ENCODE measurements at places on chromosomes 6 and 20.
A peak's percentile ranks its signal among the peaks of the same experiment; 100 is the strongest.

DNA sequence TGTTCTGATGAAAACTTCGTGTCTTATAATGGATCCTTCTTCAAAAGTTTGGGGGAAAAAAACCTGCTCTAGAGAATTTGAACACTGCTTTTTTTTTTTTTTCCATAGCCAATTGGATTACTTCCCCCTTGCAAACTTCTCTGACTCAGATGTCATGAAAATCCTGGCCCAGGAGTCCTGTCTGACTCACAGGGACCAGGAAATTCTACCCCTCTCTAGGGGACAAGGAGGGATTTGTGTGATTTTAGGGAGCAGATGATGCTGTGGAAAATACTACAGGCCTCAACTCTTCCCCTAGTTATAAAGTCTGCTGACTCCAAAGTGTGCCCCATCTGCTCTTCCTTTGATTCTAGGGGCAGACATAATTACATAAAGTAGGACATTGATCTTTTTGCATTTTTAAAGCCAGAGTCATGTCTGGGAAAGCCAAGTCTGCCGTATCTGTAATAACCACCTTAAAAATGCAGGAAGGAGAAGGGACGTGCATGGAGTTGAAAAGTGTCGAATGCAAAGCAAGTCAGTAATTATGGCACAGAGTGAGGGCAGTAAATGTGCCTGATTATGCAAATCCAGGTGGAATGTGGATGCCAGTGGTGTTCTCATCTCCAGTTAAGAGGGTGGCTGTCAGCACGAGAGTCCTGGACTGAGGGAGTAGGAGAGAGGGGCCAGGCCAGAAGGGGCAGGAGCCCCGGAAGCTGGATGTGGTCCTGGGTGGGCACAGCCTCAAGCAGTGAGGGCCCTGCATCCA lies 144.3 kb upstream of the SULF2 start:
- peak; percentile 76 for DNase-seq

DNA sequence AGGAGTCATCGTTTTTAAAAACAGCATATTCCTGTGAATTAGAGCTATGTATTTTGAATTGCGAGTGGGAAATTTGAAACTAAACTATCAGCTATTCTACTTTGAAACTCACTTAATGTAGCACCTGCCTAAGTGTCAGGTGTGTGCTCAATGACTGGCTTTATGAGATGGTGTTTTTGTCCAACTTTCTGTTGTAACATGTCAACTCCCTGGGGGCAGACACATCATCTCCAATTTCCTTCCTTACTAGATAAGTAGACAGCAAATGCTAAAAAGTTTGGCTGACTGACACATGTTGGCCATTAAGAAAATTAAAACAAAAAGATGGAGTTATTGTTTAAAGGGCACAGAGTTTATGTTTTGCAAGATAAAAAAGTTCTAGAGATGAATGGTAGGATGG lies 226.9 kb downstream of the TFAP2B start:
- DNase-seq = no peak

DNA sequence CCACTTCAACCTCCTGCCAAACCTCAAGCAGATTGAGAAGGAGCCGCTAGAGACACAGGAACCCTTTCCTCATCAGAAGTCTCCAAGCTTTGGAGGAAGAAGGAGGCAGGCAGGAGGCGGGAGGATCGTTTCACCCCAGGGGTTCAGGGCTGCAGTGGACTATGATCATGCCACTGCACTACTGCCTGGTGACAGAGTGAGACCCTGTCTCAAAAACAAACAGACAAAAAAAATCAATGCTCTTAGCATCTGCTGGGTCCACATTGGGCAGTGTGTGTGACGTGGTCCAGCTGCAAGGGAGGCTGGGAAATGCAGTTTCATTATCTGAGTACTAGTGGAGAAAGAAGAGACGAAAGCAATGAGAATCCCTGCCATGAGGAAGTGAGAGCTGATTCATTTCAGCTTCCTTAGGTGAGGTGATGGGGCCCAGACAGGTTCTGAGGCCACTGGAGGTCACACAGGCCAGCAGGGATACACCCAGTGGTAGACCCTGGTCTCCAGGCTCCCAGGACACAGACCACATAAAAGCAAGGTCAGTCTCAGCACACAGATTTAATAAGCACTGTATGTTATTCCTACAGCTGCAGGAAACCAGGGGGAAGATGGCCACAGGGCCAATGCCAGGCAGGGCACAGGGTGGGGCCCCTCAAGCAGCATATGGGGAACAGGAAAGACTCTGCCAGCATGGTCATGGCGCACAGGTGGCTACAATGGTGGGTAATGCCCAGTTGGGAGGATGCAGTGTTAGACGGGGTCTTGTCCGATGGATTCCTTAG lies 4.3 kb downstream of the GFRA4 start:
- no peak for DNase-seq

GRCh38 chr6:24961852-24962251 lies 26.1 kb upstream of the RIPOR2 start:
- no peak for DNase-seq

DNA sequence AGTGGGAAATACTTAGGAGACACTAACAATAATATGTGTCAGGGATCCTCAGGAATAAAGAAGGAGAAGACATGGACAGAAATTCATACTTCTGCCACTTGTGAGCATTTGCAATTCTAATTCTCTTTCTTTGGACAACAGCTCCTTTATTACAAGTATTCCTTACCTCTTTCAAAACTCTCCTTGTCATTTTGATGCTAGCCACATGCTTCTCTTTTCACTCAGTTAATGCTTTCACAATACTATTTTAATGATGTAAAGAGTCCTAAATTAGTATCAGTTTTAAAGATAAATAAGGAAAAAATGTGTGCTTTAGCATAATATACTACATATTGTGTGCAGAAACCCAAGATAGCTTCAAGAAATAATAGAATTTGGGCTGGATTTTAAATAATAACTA lies 62.5 kb downstream of the AHI1 start:
- DNase-seq = no peak

DNA sequence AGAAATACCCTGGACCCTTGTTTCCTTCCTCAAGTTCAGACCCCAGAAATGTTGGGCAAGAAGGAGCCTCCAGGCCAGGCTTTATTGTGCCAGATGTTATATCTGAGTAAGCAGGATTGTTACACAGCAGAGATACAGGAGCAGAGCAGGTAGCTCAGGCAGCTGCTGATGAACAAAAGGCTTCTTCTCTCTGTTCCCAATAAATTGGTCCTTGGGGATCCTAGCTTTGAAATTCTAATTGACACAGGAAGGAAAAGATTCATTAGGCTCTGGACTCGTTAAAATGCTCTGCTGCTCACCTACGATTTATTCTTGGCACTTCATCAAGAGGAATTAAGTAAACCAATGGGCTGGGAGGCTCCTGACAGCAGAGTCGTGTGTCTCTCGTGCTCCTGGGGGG lies 54.2 kb downstream of the RALY start:
- DNase-seq = no peak

GRCh38 chr6:155954149-155954548 lies 498.5 kb upstream of the NOX3 start:
- DNase-seq = no peak

- DNase-seq = no peak
These were observed 683.0 kb downstream of the DHX35 start for GRCh38 chr20:39645131-39645530.

- DNase-seq = no peak
These were observed 6.1 kb downstream of the PDRG1 start for GRCh38 chr20:31945785-31946184.

- DNase-seq = no peak
These were observed 110.3 kb upstream of the CEP85L start for GRCh38 chr6:118761645-118762044.

GRCh38 chr6:148222846-148223245 lies 119.8 kb upstream of the SASH1 start:
- DNase-seq = no peak

- no peak for DNase-seq
These were observed 18.5 kb downstream of the RAE1 start for GRCh38 chr20:57369596-57369995.

DNA sequence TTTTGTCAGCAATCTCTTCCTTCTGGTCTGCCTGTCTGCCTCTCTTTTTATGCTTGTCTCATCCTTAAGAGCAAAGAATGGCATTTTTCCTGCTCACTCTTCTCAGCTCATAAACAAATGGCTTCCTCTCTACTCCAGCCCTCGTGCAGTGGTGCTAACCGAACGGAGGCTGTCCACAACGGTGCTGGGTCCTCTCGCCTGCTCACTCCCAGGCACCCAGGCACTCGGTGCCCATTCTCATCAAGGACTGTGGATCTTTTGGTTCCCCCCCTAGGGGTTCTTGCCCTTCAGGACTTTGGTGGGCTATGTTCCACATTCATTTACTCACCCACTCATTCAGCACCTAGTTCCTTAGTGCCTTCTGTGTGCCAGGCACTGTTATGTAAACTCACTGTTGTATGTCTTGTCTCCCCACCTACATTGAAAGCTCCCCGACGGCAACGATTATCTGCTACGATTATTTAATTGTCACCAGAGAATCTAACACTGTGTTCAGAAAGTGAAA lies 113.9 kb downstream of the FYN start:
- DNase-seq = no peak

GRCh38 chr20:53826597-53827291 lies 233.1 kb upstream of the ZNF217 start:
- DNase-seq = no peak

GRCh38 chr20:54318892-54319291 lies 111.0 kb downstream of the PFDN4 start:
- DNase-seq = no peak

DNA sequence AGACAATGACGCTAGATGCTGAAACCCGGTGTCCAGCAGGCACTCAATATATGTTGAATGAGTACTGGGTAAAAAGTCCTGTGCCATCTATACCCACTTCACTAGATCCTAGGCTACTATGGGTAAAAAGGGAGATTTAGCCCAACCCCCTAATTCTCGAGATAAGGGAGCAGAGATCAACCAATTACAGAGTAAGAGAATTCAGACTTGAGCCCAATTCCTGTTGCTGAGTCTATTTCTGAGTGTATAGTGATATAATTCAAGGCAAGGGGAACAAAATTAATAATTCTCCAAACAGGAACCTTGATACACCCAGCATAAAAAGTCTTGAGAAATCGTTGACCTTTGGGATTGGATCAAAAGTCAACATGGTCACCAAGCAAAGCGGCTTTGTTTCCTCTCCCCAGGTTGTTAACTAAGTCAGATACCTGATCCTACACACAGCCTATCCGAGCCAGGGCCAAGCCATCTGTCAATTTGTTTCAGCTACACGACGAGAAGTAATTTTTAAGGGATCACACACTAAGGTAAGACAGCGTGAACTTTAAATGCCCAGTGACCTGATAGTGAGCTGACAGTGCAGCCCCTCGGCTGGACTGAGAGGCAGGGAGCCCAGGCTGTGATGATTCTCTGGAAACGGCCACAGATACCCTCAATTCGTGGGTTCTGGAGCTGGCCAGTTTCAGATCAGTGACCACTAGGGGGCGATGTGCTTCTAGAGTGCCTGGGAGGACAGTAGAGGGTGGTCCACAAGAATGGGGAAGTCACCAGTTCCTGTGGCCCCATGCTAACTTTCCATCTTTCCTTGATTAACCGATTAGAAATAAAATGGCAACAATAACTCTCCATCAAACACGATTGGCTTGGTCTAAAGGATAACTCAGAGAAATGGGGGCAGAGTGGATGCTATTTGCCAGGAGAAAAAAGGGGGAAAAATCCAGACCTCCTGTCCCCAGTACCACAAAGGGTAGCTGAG lies 46.2 kb downstream of the SLC22A23 start:
- DNase-seq = peak; percentile 84

DNA sequence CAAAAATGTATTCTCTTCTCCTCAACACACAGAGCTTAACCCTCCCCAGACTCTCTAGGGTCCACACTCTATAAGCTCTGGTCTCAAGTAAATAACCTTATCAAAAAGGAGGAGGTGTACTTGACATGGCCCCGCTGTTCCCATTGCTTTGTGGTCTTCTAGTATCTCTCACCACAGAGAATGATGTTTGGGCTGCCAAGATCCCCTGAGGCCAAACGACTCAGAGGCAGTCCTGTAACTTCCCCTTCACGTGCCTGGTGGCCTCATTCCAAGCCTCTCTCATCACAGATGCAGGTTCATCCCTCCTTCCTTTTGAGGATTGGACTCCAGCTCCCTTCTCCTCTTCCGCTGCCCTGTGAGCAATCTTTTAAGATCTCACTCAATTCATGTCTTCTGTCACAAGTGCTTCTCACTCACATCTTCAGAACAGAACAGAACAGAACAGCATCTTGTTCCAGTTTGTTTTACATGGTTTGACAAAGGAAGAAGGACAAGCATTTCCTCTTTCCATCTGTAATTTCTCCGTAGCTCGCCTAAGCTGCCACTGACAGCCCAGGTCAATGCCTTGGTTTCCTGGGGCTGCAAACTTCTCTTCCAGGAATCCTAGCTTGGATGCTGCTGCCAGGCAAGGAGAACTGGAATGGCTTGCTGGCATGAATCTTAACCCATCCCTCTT lies 541.5 kb downstream of the CD83 start:
- DNase-seq = peak; percentile 12
